Activated CD8-positive, alpha-beta memory T cell treated with anti-CD3 and anti-CD28 coated beads for 48 hours (primary cell): ENCODE measurements at places on chromosomes 5 and 9.

DNA sequence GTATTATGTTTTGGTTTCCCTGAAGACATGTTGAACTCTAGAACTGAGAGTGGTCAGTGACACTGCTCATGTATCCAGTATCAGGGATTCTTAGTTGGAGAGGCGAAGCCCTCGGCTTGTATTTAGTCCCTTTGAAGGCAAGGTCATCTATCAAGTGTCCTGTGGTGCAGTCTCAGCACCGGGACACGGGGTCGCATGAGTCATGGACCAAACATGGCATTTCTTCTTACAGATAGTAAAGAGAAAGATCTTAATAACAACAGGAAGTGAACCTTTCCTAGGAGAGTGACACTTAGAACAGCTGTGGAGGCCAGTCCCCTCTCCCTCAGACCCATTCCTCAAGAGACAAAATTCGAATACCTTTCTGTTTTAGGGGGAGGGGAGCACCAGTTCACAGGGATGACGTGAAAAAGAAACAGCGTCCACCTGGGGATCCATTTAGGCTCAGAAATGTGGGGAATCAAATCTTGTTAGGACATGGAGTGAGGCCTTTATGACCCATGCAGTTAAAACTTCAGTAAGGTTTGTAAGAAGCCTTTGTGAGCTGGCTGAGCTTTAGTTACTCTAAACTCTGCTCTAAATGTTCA lies 86.5 kb downstream of the ADGRV1 start:
- no peak for DNase-seq

DNA sequence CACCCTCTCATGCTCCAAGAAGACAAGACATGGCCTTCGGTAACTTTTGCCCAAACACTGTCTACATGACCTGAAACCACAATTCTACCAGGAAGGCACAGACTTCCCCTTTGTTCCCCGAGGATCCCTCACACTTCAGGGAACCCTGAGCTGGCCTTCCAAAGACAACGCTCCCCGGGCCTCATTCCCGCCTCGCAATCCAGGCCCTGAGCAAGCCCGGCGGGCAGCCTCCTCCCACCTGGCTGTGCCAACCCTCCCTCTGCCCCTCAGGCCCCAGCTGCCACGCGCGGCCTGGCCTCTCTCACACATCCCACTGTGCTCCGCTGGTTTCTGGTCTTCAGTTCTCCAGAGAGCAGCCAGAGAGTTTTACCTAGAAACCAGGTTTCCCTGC lies 7.3 kb downstream of the QSOX2 start:
- no peak for DNase-seq

DNA sequence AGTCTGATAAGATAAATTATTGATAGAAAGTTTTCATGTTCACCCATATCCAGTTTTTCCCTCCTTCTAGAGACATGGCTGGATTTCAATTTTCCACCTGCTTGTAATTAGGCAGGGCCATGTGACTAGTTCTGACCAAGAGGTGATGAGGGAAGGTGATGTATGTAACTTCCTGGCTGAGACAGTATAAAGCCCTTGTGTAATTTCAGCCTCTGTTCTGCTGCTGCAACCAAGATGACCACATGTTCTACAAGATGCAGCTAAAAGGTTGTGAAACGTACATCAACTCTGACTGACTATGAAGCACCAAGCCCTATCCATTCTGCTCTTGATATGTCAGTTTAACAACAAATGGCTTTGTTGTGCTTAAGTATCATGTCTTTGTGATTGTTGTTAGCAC lies 376.5 kb upstream of the DAB2 start:
- DNase-seq = no peak

DNA sequence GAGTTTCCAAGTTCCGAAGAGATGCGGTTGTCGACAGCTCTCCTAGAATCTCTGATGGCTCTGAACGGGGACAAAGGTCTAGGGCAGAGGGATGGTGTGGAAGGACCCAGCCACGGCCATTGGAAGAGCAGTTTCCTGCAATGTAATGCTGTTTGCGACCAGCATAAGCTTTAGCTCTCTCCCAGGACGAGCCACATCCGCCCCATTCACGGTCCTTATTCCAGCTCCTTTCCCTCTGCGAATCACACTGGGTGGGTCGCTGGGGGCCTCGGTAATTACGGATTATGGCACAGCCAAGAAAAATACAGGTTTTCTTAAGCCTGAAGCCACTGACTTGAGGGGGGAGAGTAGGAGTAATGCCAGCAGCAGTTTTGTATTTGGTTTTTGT lies 22.7 kb downstream of the ANXA2R start:
- no peak for DNase-seq

GRCh38 chr5:142794537-142794936 lies 24.4 kb downstream of the ARHGAP26 start:
- DNase-seq = no peak

DNA sequence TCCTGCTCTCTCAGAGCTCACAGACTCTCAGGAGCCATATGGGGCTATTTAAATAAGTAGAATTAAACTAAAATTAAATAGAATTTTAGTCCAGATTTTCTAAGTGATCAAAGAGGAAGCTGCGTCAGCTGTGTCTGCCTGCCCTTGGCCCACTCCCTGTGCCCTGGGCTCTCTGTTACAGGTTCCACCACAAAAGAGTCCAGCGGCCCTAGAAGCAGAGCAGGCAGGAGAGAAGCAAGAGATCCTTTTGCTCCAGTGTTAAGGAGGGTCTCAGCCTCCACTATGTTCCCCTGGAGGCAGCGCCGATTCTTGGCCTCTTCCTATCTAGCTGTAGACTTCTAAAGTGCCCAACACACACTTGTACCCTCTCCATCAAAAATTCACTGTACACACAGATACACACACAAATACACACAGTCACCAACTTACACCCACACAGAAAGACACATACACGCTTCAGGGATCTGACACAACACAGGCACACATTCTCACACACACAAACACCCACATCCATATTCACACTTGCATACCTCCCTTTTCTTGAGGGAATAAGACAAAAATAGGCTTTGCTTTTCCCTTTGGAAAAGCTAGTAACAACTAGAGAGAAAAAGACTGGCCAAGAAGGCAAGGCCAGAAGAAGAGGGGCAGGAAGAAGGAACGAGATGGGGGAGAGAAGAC lies 5.5 kb upstream of the TNIP1 start:
- DNase-seq = no peak

DNA sequence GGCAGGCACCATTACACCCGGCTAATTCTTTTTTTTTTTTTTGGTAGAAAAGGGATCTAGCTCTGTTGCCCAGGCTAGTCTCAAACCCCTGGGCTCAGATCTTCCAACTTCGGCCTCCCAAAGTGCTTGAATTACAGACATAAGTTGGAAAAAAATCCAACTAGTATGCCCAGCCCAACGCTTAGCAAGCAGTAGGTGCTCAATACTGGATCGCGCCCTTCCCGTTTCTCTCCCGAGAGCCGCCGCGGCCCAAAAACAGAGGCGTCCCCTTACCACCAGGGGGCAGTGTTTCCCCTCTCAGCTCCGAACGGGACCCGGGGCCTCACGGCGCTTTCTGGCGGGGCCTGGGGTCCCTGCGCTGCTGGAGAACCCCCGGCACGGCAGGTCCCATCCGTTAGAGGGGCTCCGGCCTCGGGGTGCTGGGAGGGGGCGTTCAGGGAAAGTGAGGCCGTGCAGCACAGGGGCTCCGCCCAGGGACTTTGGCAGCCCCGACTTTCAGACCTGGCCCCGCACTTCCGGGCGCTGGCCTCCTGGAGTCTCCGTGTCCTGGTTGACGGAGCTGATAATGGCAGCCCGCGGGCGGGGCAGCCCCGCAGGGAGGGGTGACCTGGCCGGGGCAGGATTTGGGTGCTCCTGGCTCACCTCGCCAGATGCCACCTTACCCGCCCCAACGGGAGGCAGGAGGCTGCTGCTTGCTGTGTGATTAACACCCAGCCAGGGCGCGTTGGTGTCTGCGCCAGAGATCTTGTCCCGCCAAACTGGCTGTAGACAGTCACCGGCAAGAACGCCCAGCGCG lies 15.2 kb downstream of the PTGES start:
- DNase-seq = peak; percentile 83

- DNase-seq = no peak
Measured at GRCh38 chr9:37187713-37188439, 67.5 kb downstream of the ZCCHC7 start.

- DNase-seq = no peak
Measured at GRCh38 chr9:128159522-128159783, 612 bp upstream of the BBLN start.

DNA sequence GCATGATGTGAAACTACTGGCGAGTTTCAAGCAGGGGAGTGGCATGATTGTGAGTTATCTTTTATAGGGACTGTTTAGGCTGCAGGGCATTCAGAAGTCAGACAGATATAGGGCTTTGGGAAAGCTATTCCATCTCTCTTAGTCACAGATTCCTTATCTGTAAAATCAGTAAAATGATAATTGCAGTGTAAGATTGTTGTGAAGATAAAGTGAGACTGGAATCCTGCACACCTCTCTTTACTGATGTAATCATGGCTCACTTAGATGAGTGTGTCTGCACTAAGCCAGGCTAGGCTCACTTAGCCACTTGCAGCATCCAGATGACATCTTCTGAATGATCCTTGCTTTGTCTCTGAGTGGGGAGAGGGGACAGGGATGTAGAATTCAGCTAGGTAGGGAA lies 81.8 kb upstream of the MAMDC2 start:
- DNase-seq = no peak

GRCh38 chr5:142736247-142736632 lies 33.9 kb upstream of the ARHGAP26 start:
- DNase-seq = no peak

DNA sequence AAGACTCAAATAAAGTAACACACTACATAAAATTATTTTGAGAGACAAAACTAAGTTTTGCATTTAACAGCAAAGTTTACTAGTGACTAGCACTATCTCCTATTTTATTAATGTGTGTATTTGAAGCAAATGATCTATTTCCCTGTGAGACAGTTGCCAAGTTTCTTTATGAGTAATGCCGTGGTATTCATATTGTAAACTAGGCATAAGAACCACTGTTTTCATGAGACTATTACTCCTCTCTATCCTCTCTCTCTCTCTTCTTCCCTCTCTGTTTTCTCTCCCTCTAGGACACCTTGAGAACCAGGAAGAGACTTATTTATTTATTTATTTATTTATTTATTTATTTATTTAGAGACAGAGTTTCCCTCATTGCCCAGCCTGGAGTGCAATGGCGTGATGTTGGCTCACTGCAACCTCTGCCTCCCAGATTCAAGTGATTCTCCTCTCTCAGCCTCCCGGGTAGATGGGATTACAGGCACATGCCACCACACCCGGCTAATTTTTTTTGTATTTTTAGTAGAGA lies 61.1 kb downstream of the MLANA start:
- DNase-seq = no peak

DNA sequence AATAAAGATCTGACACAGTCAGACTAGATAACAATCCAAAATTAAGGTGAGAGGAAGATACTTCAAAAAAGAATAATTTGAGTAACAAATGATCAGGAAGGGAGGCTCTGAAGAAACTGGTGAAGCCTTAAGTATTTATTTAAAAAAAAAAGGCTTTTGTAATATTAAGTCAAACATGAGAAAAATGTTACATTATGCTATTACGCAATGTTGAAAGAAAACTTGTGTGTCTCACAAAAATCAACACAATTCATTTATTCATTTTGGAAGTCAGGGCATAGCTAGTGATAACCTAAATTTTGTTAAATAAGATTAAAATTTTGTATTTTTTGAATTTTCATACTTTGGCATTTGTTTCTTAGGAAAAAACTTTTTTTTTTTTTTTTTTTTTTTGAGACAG lies 28.2 kb downstream of the WDR41 start:
- no peak for DNase-seq

GRCh38 chr9:131621551-131622358 lies 76.4 kb downstream of the PRRT1B start:
- DNase-seq = no peak

GRCh38 chr5:139459451-139459934 lies 3.0 kb downstream of the ECSCR start:
- DNase-seq = no peak

- DNase-seq = no peak
Measured at GRCh38 chr9:113895526-113895925, 19.4 kb downstream of the ZNF618 start.

- no peak for DNase-seq
Measured at GRCh38 chr9:28329323-28329722, 756.0 kb upstream of the C9orf72 start.

DNA sequence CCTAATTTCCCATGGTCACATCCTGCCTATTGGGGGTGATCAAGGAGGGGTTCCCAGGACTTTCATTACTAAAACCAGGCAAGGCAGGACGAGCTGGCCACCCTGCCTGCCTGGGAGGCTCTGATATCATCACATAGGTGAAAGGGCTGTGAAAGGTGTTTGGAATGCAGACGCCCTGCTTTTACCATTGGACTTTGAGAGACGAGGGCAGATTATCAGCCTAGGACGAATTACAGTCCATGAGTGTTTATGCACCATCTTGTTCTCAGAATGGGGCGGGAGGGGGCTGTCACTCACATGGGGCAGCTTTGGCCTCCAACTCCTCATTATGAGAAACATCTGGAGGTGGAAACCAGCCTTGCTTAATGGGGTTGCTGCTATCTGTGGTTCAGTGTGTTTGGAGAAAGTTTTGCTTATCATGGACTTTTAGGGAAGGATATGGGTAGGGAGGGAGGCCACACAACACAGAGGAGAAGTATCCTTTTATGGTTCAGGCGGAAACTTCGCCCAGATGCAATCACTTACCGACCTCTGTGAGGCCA lies 69.8 kb upstream of the UBTD2 start:
- DNase-seq = no peak

DNA sequence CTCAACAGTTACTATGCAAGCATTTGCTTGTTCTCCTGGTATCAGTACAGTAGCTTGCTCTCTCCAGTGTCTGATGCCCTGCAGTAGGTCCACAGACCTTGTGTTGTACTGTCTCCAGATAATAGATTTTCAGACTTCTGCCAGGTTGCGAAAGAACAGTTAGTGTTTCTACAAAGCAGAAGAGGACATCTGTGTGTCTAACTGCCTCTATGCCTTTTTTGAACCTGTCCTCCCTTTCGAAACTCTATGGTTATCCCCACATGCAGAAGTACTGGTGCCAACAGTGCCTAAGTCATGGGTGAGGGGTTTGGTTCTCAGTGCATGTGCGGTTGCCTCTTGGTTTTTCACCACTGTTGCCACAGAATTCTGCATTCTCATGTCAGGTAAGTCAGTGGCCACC lies 45.9 kb downstream of the KCNN2 start:
- DNase-seq = no peak

GRCh38 chr5:82799361-82800077 lies 277.7 kb downstream of the TMEM167A start:
- DNase-seq = no peak

DNA sequence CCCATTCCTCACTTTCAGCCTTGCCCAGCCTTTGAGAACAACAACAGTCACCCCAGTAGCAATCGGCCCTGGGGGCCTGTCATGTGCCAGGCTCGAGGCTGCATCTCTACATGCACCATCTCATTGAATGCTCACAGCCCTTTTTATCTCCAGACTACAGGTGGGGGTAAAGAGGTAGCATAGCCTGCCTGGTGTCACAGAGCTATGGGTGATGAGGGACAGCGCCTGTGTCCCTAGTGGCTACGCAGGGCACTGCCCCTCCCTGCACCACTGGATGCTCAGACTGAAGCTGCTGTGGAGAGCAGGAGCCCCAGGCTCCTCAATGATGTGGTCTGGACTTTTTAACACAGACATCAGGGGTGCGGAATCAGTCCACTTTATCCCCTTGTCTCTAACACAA lies 2.8 kb downstream of the CAMK2A start:
- DNase-seq = no peak

- no peak for DNase-seq
Measured at GRCh38 chr9:138095813-138096518, 218.4 kb downstream of the CACNA1B start.
